ENCODE measurements at places on chromosomes 3 and 15.

GRCh38 chr15:64090527-64090926, 3.1 kb downstream of the CIAO2A start:
- peak; percentile 90 for DNase-seq

DNA sequence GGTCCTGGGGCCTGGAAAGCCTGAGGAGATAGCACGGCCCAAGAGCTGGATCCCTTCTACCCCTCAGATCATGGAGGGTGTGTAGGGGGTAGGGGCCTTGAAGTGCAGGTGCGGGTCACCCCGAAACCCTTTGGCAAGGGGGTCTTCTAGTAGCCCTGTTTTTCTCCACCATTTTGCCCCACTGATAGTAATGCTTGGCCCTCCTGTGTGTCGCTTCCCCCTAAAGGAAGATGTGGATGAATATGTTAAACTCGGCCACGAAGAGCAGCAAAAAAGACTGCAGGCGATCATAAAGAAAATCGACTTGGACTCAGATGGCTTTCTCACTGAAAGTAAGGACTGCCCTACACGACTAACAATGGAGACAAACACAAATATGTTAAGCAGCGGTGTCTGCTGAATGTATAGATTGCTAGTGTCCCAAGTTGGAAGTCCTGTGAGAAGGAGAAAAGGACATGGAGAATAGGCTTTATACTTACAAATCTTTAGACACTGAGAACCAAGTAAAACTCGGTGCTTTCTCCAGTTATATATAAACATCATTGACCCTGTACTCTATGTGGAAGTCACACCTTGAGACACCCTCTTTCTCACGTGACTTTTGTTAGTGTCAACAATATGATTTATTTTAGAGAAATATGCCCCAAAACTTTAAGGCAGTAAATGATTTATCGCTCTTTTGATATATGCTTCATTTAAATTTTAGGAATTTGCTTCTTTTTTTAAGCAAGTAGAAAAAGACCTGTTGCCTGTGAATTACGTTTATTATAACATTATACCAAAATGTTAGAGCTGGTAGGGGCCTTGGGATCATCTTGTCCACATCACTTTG, 802 bp downstream of the RCN2 start:
- peak; percentile 57 for DNase-seq

DNA sequence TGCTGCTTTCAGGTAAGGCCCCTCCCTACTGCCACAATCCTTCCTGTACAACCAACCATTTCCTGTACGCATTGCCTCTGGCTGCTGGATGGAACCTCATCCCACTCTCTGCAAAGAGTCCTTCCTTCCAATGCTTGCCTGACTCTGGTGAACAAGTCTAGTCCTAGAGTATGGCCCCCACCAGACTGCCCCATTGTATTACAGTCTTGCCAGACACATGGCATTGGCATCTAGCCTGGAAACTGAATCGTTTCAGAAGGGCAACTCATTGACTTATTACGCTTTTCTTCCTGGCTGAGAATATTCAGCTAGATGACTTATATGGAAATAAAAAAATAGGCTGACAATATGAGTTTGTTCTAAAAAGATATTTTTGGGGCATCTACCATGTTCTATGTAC, 170.3 kb downstream of the SUCLG2 start:
- DNase-seq = no peak

DNA sequence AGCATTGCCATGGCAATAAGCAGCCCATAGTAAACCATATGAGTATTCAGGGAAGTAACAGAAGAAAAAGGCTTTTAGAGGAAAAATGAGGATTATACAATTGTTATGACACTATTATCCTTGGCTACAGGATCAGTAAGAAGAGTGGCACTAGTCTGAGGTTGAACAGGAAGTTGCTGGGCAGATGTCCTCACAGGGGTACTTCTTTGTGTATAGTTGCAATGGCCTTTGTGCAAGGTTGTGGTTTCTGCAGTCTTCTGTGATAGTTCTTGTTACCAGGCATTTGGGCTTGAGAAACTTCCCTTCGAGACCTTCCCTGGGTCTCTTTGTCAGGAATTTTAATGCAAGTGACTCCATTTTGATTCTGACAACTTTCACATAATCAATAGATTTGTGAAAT, 100.6 kb upstream of the ATP11B start:
- peak; percentile 22 for DNase-seq

DNA sequence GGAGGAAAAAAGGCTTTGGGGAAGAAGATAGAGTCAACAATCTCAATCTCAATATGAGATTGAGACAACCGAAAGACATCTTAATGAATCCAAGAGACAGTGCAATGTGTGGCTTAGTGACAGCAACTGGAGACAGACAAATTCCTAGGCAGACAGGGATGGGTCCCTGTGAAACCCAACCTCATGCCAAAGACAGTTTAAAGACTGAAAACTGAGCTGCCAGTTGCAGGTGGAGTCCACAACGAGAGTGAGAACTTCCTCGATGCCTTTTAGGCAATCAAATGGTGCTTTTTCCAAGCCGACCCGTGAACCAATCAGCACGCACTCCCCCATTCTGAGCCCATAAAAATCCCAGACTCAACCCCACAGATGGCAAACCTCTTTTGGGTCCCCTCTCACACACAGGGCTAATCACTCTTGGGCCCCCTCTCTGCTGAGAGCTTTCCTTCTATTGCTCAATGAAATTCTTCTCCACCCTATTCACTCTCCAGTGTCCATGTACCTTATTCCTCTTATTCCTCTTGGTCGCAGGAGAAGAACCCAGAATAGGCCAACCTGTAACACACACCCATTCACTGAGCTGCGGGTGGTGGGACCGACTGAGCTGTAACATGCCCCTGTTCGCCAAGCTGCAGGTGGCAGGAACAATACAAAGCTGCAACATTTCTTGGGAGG, 34.8 kb downstream of the ZMAT3 start:
- no peak for DNase-seq

- DNase-seq = no peak
These were observed 9.3 kb downstream of the LRCH3 start for GRCh38 chr3:197800379-197800778.

DNA sequence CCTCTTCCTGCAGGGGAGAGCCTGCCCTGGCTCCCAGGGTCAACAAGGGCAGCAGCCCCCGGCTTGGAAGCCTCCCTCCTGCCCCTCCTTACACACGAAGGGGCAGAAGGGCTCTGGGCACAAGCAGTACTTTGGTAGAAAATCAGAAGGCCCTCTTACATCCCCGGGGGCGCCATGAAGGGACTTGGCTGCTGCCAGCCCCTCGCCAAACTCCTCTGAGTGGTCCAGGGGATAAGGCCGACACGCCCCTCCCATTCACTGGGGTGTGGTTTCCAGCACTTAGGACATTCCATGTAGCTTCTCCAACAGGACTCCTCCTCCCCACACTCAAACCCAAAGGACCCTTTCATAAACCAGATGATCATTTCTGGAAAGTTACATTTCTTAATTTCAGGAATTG, 1.2 kb upstream of the ST8SIA2 start:
- no peak for DNase-seq

GRCh38 chr3:66437341-66437929, 63.4 kb downstream of the LRIG1 start:
- DNase-seq = no peak

GRCh38 chr3:127256138-127256537, 31.7 kb downstream of the PRR20G start:
- DNase-seq = no peak

- no peak for DNase-seq
These were observed 48.6 kb downstream of the NR1D2 start for GRCh38 chr3:23993556-23994243.

Data from KBM-7 (cell line).